Psoas muscle (tissue), 8 donors: ENCODE measurements at places on chromosomes 2 and 18.

- peak; percentile 44 for DNase-seq
These were observed 93.2 kb downstream of the USP40 start for GRCh38 chr2:233473386-233473791.

DNA sequence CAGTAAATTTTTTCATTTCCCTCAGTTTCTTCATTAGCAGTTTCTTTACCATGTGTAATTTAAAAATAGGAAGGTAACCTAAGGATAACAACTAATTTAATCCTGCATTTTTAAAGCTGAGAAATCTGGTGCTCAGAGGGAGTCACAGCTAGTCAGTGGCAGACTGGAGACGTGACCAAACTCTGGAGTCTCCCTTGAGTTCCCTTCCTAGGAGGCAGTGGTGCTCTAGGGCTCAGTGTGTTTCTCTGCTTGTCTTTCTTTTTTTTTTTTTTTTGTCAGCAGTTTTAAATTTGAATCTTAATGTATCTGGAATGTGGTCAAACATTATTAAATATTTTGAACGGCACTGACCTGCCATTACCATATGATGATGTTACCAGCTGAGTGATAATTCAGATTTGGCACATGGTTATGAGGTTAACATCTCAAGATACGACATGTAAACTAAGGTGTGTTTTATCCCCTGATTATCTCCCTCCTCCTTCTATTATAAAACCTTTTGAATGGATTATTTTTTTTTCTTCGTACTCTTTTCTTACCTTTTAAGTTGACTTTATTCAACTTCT, 226.2 kb downstream of the GALNT13 start:
- DNase-seq, result no peak

- no peak for DNase-seq
These were observed 20.0 kb downstream of the BUB1 start for GRCh38 chr2:110657724-110658305.

DNA sequence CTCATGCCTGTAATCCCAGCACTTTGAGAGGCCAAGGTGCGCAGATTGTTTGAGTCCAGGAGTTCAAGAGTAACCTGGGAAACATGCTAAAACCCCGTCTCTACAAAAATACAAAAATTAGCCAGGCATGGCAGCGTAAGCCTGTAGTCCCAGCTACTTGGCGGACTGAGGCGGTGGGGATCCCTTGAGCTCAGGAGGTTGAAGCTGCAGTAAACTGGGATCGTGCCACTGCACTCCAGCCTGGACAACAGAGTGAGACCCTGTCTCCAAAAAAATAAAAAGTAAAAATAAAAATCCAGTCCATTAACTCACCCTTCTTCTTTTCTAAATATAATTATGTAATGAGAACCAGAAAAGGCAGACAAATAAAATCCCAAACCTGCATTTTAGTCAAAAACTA, 8.2 kb downstream of the BAZ2B start:
- DNase-seq, result no peak

DNA sequence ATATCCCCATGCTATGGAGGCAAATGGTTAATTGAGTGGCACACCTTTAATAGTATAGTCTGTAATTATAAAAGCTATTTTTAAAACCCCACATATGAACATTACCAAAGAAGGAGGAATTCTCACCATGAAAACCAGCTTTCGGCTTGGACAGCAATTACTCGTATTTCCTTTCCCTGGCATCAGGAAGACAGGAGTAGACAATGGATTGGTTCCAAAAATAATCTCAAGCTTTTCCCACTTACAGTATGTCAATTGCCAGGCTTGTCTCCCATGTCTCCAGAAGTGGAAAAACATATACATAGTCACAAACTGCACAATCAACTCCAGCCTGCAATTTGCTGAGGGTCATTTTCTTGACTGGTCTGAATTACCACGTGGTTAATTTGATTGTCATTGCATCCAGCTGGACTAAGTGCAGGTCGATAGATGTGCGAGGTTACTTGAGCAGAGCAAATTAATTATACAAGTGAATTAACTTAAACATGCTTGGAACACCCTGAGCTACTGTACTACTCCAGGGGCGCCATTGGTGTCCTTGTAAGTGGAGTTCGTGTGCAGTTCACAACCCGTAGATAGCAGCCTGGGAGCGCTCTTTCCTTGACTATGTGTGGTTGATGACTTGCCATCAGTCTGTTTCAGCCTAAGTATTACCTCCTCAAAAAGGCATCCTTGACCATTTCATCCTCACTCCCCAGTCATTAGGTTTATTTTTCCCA, 124.3 kb upstream of the PELI1 start:
- DNase-seq, result no peak

- peak; percentile 36 for DNase-seq
These were observed 896 bp downstream of the CACNB4 start for GRCh38 chr2:152097801-152098495.

- DNase-seq, result no peak
These were observed at the start of gene NOSTRIN for GRCh38 chr2:168801961-168802858. TSS of gene NOSTRIN (plus strand) at chr2:168802637. CDS start at chr2:168802647, 10 bp downstream.

DNA sequence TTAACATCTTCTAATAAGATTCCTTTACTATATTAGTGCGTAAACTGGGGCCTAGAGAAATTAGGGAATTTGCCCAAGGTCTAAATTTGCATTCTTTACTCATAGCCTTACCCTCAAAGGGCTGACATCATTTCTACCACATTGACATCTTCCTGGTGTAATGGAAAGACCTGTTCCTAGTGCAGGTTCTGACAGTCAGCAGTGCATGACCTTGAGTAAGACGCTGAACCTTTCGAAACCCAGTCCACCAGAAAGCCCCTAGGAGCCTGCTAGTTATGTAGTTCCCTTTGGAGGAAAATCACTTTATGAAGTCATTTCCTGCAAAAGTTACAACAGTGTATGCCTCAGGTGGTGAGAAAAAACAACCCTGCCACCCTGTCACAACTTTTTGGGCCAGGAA, 388.3 kb downstream of the TNS1 start:
- no peak for DNase-seq

- DNase-seq, result no peak
These were observed 175.7 kb upstream of the RND3 start for GRCh38 chr2:150663143-150663542.

DNA sequence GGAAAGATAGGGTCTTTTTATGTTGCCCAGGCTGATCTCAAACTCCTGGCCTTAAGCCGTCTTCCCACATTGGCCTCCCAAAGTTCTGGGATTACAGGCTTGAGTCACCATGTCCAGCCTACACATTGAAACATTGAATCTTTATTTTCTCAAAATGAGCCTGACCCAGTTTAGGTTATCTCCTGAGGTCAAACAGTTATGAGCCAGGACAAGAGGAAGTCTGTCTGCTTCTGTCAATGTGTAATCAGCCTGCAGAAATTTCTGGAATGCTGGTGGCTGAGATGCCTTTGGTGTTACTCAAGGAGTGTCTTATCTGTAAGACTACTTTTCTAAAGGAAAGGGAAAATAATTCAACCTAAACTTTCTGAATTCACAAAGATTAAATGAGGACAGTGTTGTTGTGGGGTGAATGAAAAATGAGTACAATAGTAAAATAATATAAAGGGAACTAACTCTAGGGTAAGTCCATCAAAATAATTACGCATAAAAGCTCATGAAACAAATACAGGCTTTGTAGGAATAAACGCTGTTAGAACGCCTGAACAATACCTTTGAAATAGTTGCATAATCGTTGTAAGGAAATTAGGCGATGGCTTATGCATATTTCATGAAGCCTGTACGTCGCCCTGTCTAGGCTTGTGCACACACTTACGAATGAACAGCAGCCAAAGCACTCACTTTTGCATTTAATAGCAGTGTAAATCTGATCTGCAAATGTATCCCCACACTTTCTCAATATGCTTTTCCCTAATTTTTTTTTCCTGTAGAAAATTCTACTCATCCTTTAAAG, 260.8 kb downstream of the RDH14 start:
- no peak for DNase-seq

DNA sequence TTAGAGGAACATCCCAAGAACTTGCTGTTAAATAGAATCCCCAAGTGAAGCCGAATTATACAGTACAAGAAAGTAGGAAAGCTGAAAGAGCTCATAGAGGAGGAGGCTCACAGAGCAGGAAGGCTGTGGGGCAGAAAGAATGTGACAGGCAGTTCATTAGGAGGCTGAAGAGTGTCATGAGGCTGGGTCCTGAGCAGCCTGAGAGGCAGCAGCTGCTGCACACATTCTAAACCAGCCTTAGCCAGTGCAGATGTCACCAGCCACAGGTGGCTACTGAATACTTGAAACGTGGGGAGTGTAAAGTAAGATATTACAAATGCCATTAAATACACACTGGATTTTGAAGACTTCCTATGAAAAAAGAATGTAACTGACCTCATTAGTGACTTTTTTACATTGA, 490.2 kb upstream of the KLHL29 start:
- DNase-seq, result no peak
